Left renal pelvis (tissue), 4 donors: ENCODE measurements at places on chromosomes 7 and 10. TPM values are rescaled to one million over a fixed set of nuclear protein-coding genes. Genes with fewer than 3 reads are reported as not detected.

- DNase-seq, result no peak
These were observed 13.6 kb downstream of the IRF5 start for GRCh38 chr7:128951296-128951695.

GRCh38 chr10:74822521-74823089 is 3.8 kb upstream of the KAT6B start:
- DNase-seq, result no peak

DNA sequence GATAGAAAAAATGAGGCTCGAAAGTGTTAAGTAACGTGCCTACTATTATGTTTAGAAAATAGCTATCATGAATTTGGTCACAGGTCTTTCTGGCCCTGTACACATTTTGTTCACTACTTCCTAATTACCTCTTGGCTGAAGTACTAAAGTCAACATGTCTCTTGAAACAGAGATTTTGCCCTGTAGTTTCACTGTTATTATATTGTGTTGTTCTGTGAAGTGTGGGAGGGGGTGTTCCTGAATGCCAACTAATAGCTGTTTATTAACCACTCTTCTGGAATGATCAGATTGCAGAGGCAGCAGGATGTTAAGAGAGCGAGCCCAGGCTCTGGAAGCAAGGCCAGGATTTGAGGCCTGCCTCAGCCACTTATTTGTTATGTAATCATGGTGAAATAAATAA is 72.1 kb downstream of the RNF133 start:
- peak; percentile 8 for DNase-seq

DNA sequence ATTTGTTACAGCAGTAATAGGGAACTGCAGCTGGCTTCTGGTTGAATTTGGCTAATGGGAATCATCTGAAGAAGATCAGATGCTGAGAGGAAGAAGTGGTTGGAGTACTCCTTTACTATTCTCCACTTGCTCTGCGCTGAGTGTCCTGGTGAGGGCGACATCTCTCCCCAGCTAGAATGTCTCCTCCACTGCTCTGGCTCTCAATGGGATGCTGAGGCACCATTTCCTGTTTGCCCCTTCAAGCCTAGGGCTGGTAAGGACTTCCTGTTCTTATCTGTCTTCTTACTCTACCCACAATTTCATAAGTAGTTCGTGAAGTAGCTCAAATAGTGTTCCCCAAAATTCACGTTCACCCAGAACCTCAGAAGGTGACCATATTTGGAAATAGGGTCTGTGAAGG is 43.2 kb upstream of the TES start:
- DNase-seq, result no peak

- no peak for DNase-seq
These were observed 148.1 kb upstream of the FAM3C start for GRCh38 chr7:121544238-121544637.

DNA sequence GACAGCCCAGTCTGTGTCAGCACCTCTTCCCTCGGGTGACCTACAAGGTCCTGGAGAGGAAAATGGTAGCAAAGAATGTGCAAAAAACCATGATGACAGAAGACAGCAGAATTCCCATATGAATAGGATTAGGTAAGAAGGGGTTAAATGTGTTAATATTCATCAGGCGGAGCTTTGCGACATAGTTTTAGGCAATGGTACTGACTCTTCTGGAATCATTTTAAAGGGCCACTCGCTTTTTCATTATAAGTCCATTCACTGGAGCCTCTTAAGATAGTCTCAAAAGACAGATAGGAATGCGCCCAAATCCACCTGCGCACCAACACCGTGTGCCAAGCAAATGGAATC is 38.2 kb downstream of the DLG5 start:
- DNase-seq, result no peak

GRCh38 chr7:82397879-82398524 is 45.6 kb downstream of the CACNA2D1 start:
- no peak for DNase-seq

DNA sequence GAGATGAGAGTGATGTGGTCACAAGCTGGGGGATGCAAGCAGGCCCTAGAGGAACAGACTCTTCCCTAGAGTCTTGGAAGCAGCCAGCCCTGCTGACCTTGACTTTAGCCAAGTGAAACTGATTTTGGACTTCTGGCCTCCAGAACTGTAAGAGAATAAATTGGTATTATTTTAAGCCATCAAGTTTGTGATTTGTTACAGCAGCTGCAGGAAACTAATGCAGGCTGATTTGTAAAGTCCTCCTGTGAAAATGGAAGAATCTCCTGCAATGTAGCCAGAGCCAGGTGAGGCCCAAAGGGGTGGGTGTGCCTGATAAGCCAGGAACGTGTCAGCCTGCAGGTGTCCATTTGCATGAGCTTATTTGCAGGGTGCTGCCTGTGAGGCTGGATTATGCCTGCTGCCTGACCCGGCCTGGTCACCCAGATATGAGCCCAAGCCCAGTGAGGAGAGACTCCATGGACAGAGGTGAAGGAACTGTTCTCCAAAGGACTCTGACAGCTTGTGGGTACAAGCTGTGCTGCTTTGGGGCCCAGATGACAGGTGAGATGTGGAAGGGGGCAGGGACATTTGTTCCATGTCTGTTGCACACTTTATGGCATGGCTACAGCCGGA is 24.6 kb upstream of the PLEKHA1 start:
- DNase-seq, result no peak

- no peak for DNase-seq
These were observed 477.7 kb upstream of the TPK1 start for GRCh38 chr7:145313551-145313950.

DNA sequence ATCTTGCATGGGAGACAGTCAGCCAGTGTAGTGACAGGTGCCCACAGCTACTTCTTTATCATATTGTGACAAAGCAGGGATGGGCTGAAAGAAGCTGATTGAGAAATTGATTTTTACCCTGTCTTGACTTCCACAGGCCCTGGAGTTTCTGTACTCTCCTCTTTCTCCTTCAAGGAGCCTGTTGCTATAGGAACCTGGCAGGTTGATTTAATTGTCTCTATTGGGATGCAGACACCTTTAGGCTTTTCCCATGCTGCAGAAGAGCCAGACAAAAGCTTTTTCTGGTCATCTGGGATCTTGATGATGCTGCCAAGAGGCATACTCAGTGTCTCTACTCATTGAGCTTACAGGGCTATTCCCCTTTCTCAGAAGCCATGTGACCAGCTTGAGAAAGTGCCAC is 754.8 kb downstream of the KCNMA1 start:
- no peak for DNase-seq

GRCh38 chr10:117761695-117762094 is 219.1 kb downstream of the EMX2 start:
- DNase-seq, result no peak

DNA sequence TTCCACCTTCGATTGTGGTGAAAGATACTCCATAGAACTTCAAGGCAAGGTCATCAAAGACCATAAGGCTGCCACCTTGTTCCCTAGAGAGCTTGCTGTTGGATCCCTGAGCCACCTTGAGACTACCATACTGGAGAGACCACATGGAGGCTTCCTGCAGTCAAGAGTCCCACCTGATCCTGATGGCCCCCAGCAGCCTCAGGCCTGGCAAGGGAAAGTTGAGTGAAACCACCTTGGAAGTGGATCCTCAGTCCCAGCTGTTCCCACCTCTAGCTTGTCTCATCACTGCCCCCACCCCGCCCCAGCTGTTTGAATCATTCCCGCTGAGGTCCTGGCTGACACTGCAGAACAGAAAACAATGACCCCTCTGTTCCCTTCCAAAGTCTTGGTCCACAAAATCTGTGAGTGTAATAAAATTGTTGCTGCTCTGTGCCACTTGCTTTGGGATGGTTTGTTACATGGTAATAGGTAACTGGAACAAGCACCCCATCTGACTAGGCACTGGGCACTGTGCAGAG is 32.0 kb downstream of the PRLHR start:
- no peak for DNase-seq

The ENO4 gene
- polyA plus RNA-seq, result 4.3 TPM

The TMEM213 gene
- 37.8 TPM for polyA plus RNA-seq
